T-helper 9 cell (primary cell): ENCODE measurements at places on chromosomes 12 and 14.

DNA sequence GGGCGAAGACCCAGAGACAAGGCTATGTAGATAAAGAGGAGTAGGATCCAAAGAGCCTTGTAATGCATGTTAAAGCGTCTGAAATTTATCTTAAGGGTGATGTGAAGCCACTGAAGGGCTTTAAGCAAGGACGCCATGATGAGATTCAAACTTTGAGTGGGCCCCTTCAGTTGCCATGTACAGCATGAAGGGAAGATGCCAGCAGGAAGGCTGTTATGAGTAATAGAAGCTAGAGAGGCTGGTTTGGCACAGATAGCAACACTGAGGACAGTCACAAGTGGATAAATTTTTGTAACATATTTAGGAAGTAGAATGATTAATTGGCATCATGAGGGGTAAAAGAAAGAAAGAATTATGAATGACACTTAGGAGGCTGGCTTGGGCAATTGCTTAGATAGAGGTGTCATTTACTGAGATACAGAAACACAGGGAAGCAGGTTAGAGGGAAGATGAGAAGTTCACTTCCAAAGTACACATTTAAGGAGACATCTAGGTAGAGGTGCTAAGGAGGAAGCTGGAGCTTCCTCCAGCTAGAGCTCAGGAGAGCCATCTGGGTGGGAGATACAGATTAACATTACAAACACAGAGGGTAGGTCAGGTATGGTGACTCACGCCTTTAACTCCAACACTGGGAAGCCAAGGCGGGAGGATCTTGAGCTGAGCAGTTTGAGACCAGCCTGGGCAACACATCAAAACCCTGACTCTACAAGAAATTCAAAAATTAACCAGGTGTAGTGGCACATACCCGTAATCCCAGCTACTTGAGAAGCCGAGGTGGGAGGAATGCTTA lies 13.7 kb downstream of the ATG2B start:
- no peak for DNase-seq

- no peak for DNase-seq
Observed at GRCh38 chr12:30694412-30695198, 1.1 kb downstream of the IPO8 start.

GRCh38 chr14:26124896-26125438 lies 472.9 kb downstream of the NOVA1 start:
- no peak for DNase-seq

- DNase-seq, result no peak
Observed at GRCh38 chr12:19332196-19332595, 107.1 kb upstream of the AEBP2 start.

DNA sequence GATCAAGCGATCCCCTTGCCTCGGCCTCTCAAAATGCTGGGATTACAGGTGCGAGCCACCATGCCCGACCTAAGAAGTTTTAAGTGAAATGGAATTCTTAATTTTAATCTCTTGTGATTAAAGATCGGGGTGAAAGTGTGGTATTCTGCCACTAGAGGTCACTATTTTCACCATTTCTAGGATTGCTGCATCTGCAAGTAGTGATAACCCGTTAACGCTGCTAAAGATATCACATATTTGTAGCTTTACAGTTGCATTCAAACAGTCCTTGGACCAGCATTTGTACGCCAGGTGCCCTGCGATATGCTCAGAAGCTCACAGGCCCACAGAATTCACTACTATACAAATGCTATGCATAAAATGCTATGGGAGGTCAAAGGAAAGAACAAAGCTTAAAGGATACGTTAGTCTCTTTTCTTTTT lies 19.3 kb downstream of the CCDC62 start:
- no peak for DNase-seq

- no peak for DNase-seq
Observed at GRCh38 chr12:18246066-18246465, 15.3 kb upstream of the PIK3C2G start.

DNA sequence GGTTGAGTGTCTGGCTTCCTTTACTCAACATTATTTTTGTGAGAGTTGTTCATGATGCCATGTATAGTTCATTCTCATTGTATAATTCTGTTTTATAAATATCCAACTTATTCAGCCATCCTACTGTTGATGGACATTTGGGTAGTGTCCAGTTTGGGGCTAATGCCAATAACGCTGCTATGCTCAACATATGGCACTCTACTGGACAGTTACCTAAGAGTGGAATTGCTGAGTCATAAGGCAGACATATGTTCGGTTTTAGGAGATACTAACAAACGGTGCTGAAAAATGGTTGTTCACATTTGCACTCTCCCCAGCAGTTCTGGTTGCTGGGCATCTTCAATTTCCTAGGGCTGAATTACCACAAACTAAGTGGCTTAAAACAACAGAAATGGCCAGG lies 28.7 kb upstream of the P2RX4 start:
- no peak for DNase-seq

GRCh38 chr14:65243766-65244442 lies 141.6 kb upstream of the MAX start:
- DNase-seq, result no peak

- DNase-seq, result no peak
Observed at GRCh38 chr12:113863455-113863845, 102.7 kb downstream of the RBM19 start.

DNA sequence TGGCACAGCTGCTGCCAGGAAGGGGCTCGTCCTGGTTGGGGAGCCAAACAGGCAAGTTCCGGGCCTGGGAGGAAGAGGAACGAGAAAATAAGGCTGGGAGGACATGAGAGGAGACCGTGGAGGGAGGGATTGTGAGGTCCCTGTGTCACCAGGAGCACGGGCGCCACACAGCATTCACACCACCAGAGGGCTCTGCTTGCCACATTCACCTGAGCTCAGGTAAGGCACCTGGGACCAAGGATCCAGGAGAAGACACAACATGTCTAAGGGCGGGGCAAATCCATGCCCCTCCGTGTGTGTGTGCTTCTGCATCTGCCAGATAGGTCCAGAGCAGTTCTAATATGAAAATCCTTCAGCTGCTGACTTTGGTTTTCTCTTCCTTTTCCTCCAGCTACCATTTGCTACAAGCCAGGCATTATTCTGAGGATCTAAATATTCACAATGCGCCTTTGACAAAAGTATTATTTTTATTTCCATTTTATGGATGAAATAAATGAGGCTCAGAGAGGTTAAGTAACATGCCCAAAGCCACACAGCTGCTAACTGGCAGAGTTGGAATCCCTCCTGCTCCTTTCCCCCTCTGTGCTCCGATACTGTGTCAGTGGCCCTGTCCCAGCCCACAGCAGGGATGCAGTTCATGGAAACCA lies 14.6 kb downstream of the RAPGEF3 start:
- DNase-seq, result peak; percentile 48

GRCh38 chr12:65152596-65152995 lies 16.8 kb upstream of the LEMD3 start:
- DNase-seq, result no peak

- no peak for DNase-seq
Observed at GRCh38 chr12:123131879-123132402, 18.9 kb downstream of the PITPNM2 start.

DNA sequence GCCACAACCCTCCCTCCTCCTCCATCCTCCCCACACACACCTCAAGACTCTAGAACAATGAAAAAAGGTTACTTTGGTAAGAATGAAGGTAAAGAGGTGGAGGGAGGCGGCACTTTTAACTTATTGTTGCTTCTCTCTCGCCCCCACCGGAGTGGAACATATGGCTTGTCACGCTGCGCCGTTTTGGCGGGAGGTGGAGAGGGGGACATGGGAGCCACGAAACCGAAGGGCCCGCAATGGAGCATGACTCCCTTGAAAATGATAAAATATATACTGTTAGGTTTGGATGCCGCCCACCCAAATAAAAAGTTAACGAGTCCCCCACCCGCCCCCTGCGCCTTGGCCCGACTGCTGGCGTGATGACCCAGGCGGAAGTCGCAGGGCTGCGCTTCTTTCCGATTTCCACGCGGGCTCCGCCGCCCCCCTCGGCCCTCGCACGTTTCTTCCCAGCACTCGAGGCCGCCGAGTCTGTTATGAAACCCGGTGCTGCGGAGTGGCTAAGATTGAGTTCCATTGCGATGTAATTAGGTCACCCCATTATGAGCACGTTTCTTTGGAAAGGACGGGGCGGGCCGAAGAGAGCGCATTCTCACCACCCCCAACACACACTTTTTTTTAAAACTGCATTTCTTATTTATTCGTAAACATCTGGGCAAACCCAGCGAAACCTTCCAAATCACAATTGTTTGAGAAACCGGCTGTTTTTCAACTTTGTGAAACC lies 1.4 kb upstream of the ZFP36L1 start:
- peak; percentile 70 for DNase-seq

- no peak for DNase-seq
Observed at GRCh38 chr12:16184681-16185080, 92.8 kb downstream of the SLC15A5 start.

DNA sequence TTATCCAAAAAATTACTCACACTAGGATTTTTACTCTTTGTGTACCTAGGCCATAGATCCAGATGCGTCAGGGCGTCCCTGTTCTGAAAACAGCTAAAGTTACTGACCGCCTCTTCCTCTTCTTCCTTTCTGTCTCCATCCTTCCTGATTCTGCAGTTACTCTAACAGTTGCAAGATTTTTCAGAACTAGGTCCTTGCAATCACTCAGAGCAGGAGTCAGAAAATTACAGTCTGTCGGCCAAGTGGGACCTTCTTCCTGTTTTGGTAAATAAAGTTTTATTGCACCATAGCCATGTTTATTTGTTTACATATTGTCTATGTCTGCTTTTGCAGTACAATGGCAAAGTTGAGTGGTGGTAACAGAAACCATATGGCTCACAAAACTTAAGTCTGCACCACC lies 25.6 kb upstream of the FGF6 start:
- no peak for DNase-seq

- DNase-seq, result no peak
Observed at GRCh38 chr12:14403711-14404196, 38.3 kb downstream of the ATF7IP start.

DNA sequence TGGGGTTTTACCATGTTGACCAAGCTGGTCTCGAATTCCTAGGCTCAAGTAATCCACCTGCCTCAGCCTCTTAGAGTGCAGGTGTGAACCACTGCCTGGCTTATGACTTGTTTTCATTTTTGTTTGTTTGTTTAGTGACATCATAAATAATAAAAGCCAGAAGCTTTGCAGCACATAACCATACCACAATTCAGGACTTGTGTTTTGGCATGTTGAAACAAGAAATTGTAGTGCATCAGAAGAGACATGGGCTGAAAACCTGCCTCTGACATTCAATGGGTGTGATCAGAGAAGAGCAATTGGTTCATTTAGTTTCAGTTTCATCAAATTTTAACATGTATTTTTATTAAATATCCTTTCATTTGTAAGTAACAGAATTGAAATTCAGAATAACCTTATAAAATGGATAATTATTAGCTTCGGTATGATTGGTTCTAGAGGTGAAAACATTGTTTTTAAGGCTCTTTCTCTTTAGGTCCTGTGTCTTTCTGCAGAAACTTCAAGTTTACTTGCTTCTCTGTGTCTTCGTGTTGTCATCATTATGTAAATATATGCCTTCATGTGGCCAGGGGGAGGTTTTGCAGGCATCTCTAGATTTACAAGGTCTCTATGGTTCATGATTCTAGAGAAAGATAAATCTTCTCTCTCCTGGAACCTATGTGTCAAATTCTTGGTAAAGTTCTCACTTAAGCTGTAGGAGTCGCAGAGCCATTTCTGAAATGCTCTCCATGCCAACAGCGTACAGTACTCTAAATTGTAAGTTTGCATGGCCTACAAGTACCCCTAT lies 312.0 kb downstream of the KCNC2 start:
- no peak for DNase-seq

DNA sequence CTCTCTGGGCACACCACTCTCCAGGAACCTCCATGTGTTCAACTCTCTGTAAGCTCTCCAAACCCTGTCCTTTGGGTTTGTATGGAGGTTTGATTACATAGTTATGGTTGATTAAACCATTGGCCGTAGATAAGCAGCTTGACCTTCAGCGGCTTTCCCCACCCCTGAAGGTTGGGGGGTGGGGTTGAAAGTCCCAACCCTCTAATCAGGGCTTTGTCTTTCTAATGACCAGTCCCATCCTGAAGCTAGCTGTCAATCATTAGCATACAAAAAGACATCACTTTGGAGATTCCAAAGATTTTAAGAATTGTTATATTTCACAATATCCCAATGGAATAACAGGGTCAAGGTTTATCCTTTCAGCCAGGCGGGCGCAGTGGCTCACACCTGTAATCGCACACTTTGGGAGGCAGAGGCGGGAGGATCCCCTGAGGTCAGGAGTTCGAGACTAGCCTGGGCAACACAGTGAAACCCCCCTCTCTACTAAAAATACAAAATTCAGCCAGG lies 8.4 kb downstream of the FAM186A start:
- no peak for DNase-seq

DNA sequence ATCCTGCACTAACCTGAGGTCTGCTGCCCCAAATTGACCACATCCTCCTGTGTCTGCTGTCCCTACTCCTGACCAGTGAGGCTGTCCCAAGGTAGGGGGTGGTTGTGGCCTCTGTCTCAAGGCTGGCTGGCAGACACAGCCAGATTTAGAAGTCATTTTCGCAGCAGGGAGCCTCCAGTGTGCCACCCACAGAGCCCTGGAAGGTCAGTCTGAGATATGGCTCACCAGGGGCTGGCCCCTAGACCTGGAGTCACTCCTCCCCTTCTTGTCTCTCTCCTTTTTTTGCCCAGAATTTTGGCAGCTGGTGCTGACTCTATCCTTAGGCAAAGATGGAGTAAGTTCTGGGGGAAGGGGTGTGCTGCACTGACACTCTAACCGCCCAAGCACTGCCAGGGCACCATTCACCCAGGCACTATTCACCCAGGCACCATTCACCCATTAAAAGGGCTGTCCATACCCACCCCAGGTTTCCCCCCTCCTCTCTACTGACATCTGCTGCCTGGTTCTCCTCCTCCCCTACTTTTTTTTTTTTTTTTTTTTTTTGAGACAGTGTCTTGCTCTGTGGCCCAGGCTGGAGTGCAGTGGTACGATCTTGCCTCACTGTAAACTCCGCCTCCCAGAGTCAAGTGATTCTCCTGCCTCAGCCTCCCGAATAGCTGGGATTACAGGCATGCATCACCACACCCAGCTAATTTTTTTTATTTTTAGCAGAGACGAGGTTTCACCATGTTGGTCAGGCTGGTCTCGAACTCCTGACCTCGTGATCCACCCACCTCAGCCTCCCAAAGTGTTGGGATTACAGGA lies 7.7 kb downstream of the DDN start:
- no peak for DNase-seq

DNA sequence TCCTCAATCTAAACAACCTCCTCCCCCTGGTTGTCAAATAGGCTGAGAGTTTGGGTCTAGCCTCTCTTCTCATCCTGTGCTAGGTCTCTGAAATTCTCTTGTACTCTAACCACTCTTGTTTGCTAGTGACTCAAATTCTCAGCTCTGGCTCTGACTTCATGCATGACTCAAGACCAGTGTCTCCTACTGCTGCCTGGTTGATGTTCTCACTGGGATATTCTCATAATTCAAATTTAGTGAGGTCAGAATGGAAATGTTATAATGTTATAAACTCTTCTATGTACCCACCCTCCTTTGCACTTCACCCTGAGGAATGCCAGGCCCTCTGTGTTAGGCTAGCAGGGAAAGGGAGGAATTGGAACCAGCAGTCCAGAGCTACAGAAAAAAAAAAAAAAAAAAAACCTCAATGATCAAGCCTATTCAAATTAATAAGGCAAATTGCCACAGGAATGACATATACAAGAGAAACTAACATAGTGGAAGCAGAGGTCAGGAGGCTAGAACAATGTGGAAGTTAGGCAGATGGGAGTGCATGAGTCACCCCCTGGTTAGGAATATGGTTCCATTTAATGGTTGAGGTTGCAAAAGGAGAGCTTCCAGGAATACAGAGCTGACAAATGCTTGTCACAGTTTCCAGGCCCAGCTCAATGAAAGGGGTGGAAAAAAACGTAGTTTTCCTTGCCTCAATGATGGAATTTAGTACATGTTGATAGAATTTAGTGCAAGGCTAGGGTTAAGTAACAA lies 459.5 kb downstream of the RMST start:
- DNase-seq, result no peak

GRCh38 chr14:29339494-29340172 lies 573.0 kb downstream of the FOXG1 start:
- no peak for DNase-seq
